ENCODE measurements at places on chromosomes 3 and 15.

GRCh38 chr3:14857506-14857905 lies 38.7 kb downstream of the FGD5 start:
- no peak for DNase-seq

DNA sequence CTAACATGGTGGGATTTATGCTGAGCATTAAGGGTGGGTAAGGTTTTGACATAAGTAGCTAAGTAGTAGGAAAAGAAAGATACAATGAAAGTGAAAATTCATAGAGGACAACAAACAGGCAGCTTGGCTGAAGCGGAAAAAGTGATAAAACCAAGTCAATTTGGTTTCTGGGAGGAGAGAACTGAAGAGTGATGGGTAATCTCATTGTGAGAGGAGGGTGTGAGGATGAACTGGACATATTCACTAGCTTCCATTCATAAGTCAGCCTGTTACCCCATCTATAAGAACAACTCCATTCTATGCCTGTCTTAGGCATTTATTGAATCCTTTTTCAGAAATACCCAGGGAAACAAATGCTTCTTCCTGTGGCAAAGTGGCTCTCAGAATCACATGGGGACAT lies 67.1 kb upstream of the BBX start:
- DNase-seq, result no peak

- no peak for DNase-seq
Observed at GRCh38 chr3:2098398-2099027, at the start of gene CNTN4. CNTN4 (plus strand) TSS chr3:2098866.

- DNase-seq, result no peak
Observed at GRCh38 chr3:189275852-189276251, 104.1 kb downstream of the TPRG1 start.

DNA sequence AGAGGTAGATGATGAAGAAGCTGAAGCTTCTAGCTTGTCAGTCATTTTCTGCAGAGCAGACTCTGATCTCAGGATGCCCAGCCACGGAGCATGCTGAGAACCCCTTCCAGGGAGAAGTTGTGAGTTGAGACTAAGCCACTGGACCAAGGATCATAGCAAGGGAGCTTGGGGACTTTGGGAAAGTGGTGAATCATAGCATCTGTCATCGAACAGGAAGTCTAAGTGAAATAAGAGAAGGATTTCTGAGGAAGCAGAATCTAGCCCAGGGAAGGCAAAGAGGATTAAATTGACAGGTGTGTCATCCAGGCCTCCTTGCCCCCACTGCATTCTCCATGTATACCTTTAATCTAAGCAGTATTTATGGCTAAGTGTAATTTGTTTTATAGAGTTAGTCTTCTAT lies 71.8 kb upstream of the TMEM108 start:
- no peak for DNase-seq

DNA sequence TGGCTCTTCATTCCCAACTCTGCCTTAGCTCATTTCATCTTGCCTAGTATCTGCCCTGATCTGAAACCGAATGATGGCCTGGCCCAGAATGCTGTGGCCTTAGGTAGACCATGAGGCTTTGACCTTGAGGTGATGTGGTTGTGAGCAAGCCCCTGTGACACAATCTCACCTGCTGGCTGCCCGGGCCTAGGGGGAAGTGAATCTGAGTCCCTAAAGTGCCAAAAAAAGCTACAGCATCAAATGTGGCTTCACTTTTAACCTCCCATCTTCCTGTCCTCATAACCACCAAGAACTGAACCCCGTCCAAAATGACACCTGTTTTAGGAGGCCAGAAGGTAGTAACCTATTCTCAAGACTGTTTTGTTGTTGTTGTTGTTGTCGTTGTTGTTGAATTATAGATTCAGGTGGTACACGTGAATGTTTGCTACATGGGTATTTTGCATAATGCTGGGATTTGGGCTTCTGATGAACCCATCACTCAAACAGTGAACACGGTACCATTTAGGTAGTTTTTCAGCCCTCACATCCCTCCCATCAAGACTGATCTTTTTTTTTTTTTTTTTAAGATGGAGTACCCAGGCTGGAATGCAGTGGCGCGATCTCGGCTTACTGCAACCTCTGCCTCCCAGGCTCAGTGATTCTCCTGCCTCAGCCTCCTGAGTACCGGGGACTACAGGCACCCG lies 54.6 kb downstream of the MCCC1 start:
- no peak for DNase-seq

DNA sequence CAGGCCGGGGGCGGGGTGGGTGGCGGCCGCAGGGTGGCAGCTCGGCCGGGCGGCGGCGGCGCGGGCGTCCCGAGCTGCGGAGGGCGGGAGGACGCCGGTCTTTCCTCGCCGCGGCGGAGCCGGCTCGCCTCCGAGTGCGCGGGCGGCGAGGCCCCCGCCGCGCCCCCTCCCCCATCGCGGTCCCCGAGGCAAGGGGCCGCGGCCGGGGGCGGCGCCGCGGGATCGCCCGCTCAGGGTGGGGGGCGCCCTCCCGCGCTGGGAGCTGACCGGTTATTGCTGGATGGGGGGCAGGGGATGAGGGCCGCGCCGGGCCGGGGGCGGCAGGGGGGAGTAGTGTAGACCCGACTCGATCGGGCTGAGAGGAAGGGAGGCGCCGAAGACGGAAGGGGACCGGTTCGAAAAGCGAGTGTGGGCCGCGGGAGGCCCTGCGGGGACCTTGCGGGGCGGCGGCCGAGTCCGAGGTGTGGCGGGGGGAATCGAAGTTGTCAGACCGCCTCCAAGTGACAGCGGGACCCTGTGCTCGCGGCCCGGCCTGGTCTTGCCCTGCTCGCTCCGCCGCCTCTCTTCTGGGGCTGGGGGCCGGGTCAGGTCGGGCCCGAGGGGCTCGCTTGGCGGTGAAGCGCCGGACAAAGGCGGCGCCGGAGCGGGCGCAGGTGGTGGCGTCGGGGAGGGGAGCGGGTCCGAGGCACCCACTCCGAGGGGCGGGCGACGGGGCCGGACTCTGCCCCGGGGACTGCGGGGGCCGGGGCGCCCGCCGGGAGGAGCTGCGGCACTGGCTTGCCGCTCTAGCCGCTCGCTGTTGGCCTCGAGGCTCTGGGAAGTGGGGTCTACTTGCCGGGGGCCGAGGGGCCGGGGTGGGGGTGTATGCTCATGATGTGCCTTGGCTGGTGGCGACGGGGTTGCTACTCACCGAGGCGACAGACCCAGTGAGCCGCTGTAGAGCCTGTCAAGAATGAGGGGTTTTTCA lies 1.1 kb downstream of the BAHD1 start:
- DNase-seq, result no peak

DNA sequence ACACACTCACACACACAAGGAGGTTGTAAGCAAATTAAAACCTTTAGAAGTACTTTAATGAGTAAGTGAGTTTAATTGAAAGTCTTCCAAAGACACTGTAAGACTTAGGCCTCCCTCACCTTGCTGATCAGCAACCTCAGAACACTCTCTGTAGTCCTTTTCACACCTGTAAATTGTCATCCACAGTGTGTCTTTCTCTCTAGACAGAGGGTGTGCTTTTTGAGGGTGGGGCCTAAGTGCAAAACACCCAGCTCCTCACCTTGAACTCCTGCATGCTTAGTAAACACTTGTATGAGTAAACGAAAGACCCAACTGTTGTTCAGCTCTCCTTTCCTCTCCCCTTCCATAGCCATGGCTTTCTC lies 183.2 kb upstream of the IL12A start:
- no peak for DNase-seq

DNA sequence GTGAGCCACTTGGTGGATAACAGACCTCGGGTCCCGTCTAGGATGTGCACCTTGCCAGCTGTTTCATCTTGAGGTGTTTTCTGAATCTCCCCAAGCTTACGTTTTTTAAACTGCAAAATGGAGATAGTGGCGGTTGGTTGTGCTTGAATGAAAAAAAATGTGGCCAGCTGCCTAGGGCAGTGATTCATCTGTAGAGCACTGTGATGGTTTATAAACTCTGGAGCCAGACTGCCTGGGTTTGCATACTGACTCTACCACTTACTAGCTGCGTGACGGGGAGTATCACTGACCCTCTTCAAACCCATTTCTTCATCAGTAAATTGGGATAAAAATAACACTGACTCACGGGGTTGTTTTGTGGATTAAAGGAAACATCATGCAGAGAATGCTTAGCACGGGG lies 159.1 kb downstream of the CHL1 start:
- DNase-seq, result no peak

- no peak for DNase-seq
Observed at GRCh38 chr3:176948151-176948550, 249.1 kb downstream of the TBL1XR1 start.

- no peak for DNase-seq
Observed at GRCh38 chr15:52749258-52749657, 40.9 kb downstream of the ONECUT1 start.

- no peak for DNase-seq
Observed at GRCh38 chr3:63094642-63095408, 183.3 kb upstream of the SYNPR start.

DNA sequence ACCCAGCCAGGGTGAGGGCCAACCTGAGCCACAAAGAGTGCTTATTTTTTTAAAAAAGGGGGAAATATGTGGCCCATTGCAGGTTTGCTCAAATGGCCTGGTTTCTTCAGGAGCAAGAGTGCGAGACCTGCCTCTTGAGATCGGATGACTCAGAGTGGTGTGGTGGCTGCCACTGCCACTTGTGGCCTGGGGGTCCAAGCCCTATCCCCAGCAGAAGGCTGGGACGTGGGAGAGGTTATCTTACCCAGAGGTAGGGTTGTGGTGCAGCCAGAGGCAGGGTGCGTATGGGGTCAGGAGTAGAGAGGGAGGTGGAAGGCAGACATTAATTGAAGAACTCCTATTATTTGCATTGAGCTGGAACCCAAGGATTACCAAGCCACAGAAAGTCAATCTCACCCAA lies 83.2 kb upstream of the SMAD3 start:
- no peak for DNase-seq

DNA sequence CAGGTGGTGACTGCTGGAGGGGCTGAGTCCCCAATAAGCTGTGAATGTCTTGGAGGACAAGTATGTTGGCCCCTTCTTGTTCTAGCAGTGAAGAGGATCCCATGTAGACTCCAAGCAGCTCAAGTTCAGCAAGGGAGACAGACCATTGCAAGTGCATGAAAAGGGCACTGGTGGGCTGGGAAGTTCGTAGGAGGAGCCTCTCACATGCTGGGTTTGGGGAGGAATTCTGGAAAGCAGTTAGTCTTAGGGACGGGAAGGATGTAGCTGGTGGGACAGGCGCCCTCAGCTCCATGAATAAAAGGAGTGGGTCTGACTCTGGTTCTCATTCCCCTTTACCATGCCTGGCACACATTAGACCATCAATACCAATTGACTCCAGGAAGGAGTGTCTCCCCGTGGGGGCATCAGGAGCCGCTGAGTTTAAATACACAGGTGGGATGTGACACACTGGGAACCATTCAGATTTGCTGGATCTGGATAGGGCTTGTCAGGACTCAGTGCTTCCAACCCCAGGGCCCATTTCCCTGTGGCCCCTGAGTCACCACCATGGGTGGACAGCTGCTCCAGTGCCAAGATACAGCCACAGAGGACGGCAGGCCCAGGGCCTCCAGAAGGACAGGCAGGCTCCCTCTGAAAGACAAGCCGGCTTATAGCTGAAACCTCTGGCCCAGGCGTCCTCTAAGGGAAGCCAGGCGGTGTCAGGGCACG lies 552 bp upstream of the XYLB start:
- DNase-seq, result no peak

DNA sequence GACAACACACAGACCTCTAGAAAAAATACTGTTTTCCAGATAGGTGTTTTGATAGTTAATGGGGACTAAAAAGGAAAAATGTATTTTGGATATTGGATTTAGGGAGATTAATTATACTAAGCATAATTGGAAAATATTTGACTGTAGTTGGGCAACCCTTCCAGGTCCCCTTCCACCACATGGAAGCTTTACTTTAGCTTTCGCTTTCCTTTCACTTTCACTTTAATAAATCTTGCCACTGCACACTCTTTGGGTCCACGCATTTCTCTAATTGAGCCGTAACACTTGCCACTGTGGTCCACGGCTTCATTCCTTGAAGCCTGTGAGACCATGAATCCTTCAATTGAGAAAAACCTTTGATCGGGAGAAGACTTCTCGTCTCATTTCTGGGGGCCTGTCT lies 15.5 kb downstream of the GLDN start:
- no peak for DNase-seq

DNA sequence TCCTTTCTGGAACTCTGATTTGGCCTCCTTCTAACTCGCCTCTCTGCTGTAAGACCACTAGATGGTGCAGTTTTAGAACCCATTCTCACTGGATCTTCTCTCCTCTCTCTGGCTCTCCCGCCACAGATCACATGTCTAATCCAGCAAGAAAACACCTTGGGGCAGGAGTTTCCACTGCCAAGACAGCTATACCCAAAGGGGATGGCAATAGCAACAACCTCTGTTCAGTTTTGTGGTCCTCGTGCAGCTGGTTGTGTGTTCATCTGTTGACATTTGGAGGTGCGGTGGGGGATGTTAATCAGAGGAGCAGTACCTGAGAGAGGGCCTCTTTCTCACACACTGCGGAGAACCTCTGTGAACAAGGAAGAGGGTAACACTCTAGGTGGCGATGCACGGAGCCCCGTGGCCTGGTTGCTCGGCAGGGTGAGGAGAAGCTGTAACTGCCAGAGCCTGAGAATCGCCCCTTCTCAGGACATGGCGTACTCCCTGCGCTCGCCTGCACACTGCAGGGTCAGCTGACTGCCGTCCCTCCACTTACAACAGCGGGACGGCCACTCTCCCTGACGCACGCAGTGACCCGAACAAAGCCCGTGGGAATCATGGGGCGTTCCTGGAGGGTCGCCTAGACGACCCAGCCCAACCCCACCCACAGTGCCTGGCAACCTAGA lies at the start of gene TEX55:
Gene TEX55 (plus strand): TSS at position 666 of the 668 bp plus-strand sequence. CDS start 25 bp downstream, outside the sequence.
- peak; percentile 59 for DNase-seq

DNA sequence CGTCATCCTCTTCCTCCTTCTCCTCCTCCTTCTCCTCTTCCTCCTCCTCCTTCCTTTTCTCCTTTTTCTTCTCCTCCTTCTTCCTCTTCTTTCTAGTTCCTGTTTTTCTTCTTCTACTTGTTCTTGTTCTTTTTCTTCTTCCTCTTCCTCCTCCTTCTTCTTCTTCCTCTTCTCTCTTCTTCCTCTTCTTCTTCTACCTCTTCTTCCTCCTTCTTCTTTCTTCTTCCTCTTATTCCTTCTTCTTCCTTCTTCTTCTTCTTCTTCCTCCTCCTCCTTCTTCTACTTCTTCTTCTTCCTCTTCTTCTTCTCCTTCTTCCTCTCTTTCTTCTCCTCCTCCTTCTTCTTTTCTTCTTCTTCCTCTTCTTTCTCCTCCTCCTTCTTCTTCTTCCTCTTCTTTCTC lies 310.2 kb upstream of the LMCD1 start:
- no peak for DNase-seq

GRCh38 chr15:38930851-38931572 lies 366.4 kb upstream of the RASGRP1 start:
- DNase-seq, result no peak

DNA sequence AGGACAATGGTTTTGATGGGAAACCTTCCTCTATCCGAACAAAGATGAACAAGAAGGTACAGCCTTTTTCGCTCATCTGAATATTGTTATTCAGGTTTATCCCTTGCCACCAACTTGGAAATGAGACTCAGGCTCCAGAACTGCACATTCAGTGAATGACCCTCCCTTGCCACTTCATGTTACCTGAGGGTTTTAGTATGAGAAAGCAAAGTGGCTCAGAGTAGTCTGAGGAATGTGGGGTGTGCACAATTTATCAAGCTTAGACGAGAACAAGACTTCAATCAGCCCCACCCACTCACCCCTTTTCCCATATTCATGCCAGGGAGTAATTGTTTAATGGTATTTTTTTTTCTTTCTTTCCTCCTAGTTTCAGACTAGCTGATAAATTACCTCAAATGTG lies 265.3 kb upstream of the POU1F1 start:
- no peak for DNase-seq

- DNase-seq, result peak; percentile 51
Observed at GRCh38 chr15:66505430-66505811, 295 bp downstream of the ZWILCH start.

- DNase-seq, result no peak
Observed at GRCh38 chr3:54649551-54649950, 278.3 kb downstream of the LRTM1 start.
